Endodermal cell (in vitro differentiated cells): ENCODE measurements at places on chromosomes 5 and 9. TPM values are rescaled to one million over a fixed set of nuclear protein-coding genes. Genes with fewer than 3 reads are reported as not detected.

Gene DMRT3
- total RNA-seq, result not detected in 3 replicates

Gene NIPAL4
- 0.52 TPM in 1 of 3 replicates, not detected in the others for total RNA-seq

Gene GM2A
- total RNA-seq, result 47.6 and 55.2 TPM in 2 replicates

Gene C1QTNF3
- 2.1 to 7.2 TPM (median 6.3 TPM) in 3 replicates for total RNA-seq

Gene RGMB
- 62.2 to 71.6 TPM (median 70.0 TPM) in 3 replicates for total RNA-seq

Gene SPAAR
- 0.25 to 0.29 TPM in 2 of 3 replicates, not detected in the other for total RNA-seq

Gene CD180
- total RNA-seq, result not detected in 3 replicates

Gene LCP2
- not detected in 3 replicates for total RNA-seq
